ENCODE measurements at places on chromosomes 6 and 20. TPM values are rescaled to one million over a fixed set of nuclear protein-coding genes. Genes with fewer than 3 reads are reported as not detected.

- DNase-seq, result no peak
Measured at GRCh38 chr20:13267231-13267630, 46.2 kb downstream of the ISM1 start.

- no peak for DNase-seq
Measured at GRCh38 chr6:111183702-111184517, 96.6 kb downstream of the SLC16A10 start.

- peak; percentile 12 for DNase-seq
Measured at GRCh38 chr20:6169251-6169650, 46.4 kb upstream of the FERMT1 start.

DNA sequence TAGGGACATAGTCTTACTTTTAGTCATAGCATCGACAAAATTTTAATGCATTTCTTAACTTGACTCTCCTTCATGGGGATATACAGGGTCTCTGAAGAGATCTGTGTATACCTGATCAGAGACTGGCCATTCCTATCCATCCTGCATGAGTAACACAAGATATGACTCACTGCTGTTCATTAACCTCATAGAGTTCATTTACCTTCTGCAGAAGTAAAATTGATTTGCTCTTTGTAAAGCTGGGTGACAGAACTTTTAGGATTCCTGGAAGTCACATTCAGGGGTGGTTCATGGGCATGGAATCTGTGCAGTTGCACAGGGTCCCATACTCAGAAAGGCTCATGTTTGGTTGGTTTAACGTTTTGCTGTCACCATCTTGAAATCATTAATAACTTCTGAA, 53.2 kb downstream of the PDE7B start:
- peak; percentile 62 for DNase-seq

- no peak for DNase-seq
Measured at GRCh38 chr6:148866657-148867268, 119.9 kb downstream of the UST start.

GRCh38 chr6:20455251-20455940, 53.7 kb downstream of the E2F3 start:
- DNase-seq, result peak; percentile 57

- peak; percentile 90 for DNase-seq
Measured at GRCh38 chr20:8073024-8073832, 53.7 kb upstream of the TMX4 start.

DNA sequence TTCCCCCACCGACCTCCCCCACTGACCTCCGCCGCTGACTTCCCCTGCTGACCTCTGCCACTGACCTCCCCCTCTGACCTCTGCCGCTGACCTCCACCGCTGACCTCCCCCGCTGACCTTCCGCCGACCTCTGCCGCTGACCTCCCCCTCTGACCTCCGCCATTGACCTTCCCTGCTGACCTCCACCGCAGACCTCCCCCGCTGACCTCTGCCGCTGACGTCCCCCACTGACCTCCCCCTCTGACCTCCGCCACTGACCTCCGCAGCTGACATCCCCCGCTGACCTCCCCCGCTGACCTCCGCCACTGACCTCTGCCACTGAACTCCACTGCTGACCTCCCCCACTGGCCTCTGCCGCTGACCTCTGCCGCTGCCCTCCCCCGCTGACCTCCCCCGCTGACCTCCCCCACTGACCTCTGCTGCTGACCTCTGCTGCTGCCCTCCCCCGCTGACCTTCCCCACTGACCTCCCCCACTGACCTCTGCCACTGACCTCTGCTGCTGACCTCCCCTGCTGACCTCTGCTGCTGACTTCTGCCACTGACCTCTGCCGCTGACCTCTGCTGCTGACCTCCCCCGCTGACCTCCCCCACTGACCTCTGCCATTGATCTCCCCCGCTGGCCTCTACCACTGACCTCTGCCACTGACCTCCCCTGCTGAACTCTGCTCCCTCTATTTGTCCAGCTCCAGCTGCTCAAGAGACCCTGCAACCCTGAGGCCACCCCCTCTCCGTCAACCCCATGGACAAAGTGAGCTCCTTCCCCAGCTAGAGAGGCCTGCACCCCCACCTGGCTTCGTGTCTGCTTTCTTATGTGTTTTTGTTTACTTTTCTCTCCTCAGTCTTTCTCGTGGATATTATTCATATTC, 91.4 kb upstream of the AFDN start:
- no peak for DNase-seq

DNA sequence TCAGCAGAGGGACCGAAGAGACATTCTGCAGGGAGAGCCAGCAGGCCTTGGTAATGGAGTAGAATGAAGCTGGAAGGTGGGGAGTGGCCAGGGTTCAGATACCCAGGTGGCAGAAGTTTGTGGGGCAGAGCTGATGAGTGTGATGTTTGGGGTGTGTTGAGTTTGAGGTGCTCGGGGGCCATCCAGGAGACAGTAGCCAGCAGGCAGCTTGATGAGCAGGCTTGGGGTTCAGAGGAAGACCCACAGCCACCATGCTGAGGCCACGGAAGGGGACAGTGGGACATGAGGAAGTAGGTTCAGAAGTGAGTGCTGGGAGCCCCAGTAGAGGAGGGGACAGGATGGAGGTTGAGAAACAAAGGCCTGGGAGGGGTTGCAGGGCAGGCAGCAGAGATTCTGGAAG, 11.1 kb upstream of the FOXS1 start:
- DNase-seq, result no peak

- DNase-seq, result no peak
Measured at GRCh38 chr6:13548500-13549210, 25.7 kb upstream of the SIRT5 start.

- DNase-seq, result peak; percentile 8
Measured at GRCh38 chr6:6661684-6662083, 73.2 kb downstream of the LY86 start.

DNA sequence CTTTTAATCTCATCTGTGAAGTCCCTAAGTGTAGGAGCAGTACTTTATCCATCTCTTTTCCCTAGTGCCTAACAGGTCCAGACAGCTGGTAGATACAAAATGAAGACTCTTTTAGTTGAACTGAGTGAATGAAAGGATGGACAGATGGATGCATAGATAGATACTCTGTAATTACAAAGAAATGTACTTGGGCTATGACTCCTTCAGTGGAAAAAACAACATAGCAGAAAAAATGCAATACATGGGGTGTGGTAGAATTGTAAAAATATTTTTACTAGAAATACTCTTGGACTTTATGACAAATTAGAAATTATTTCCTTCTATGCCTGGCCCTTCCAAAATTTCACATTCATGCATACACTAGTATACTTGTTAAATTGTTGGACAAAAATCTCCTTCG, 29.3 kb downstream of the KCNQ5 start:
- DNase-seq, result no peak

- DNase-seq, result no peak
Measured at GRCh38 chr6:166473886-166474571, 91.3 kb upstream of the MPC1 start.

DNA sequence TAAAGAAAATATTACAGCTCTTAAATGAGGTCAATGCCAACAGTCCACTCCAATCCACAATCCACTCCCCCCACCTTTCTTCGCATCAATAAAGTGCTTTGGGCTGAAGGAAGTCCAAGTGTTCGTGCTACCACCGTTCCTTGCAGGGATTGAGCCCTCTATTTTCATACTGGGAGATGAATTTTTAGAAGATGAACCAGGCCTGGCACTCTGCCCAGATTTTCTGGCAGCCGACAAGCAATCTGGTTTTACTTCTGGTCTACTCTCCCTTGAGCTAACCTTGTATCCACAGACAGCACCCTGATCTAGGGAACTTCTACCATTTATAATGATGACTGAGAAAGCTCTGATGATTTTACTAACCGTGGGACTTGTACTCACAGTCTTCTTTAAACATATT, 72.3 kb downstream of the BTBD9 start:
- peak; percentile 93 for DNase-seq

- DNase-seq, result peak; percentile 67
Measured at GRCh38 chr6:137799950-137800568, 67.0 kb upstream of the TNFAIP3 start.

DNA sequence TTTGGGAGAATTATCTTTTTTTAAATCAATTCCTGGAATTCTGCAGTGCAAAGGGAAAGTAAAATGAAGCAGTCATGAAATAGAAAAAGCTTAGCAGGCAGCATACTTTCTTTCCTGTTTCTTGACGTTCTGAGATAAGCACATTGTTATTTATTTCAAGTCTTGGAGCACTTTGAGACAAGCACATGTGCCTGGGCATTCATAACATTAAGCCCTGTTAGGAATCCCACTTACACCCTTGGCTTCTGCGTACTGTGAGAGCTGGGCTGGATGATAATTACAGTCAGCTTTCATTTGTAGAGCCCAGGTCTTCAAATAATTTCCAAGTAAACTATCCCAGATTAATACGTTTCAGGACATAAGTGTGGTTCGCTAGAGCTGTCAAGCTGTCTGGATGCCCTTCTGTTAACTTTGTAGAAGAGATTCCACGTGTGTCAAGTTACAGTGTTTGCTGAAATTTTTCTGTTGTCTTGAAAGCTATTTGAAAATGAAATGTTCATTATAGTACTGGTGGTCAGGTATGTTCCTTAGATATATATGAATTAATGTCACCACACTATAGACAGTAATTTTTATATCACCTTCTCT, 8.9 kb downstream of the FARS2 start:
- DNase-seq, result no peak

The DAAM2 gene
- total RNA-seq, result 13.1 TPM

The PERP gene
- total RNA-seq, result 7.7 TPM

The VGLL2 gene
- total RNA-seq, result not detected

The MUC22 gene
- total RNA-seq, result not detected

The ERVFRD-1 gene
- not detected for total RNA-seq

The FBXO5 gene
- total RNA-seq, result 16.7 TPM

The IMPG1 gene
- total RNA-seq, result not detected

The PIM1 gene
- total RNA-seq, result 7.2 TPM

All from IMR-90 (cell line).